ENCODE measurements at places on chromosomes 2 and 18.

DNA sequence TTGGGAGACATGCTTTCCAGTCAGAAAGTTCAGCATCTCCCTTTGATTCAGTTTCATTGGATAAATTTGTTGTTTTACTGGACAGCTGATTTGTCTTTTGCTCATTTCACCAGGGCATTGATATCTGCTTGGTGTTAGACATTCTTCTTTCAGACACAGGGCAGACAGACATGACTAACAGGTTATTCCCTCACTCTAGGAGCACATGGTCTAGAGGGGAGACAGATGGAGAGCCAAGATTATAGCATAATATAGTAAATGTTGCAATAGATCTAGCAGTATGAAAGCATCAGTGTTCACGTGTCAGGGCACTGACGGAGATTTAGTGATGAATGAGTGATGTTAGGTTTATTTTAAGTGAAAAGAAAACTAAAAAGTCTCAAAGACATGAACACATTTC is 187.0 kb upstream of the CYRIA start:
- no peak for DNase-seq

DNA sequence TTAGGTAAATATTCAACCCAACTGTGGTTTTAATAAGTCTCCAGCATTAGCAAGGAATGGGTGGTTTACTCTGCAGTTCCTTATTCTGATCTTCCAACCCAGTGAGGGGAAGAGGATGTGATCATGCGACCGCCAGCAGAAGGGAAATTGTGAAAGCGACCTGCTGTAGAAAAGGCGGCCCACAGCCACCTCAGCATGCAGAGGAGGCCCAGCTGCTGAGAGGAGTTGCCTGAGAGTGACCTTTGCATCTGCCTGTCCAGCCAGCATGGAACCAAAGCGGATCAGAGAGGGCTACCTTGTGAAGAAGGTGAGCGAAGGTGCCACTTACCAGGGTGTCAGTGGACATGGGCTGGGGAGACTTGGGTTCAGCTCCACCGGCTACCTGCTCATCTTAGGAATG is at the start of gene PLEK:
TSS of gene PLEK (plus strand) at position 196 of the 400 bp plus-strand sequence. CDS start at position 266, 70 bp downstream.
- no peak for DNase-seq

DNA sequence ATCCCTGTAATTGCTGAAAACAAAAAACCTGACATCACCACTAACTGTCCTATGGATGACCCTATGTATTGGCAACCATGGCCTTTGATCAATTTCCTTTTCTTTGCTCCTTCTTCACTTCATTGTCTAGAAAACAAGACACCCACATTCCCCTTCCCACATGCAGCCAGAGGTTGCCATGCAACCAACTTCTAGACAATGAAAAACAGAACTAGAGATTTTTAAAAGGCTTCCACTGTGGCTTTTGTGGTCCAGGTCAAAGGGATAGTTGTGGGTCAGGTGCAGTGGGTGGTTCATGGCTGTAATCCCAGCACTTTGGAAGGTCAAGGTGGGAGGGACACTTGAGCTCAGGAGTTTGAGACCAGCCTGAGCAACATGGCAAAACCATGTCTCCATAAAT is 139.3 kb upstream of the DOK6 start:
- DNase-seq, result no peak

DNA sequence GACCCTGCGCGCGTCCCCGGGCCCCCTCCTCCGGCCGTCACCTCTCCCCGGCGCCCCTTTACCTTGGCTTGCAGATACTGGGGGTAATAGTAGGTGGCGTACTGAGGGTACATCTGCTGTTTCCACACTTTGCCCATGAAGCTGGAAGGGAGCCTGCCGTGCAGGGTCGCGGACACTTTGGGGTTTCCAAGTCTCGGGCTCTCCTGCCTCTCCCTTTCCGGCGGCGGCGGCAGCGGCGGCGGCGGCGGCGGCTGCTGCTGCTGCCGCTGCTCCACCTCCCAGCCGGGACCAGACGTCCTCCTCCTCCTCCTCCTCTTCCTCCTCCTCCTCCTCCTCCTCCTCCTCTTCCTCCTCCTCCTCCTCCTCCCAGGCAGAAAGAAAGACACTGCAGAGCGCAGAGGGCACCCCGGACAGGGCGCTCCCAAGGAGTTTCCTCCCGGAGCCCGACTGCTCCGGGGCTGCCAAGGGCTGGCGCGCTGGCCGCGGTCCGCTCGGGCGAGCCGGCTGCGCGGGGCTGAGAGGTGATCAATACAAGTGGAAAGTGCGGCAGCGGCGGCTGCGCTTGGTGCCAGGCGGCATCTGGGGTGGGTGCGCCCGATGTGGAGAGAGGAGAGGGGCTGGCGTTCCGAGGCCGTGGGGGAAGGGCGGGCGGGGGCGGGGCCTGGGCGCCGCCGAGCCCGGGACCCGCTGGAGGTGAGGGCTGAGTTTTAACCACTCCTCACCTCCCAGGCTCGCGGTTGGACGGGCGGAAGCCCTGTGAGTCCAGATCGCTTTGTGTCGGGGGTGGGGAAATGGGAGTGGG is at the start of gene RBMS1:
TSS of gene RBMS1 (minus strand) at position 581 of the 802 bp plus-strand sequence. CDS start at position 137, 444 bp downstream.
- DNase-seq, result no peak

- DNase-seq, result no peak
Observed at GRCh38 chr2:26786207-26787028, 562 bp downstream of the CENPA start.

All from epithelial cell of prostate (primary cell).